ENCODE measurements at places on chromosomes 16 and 17. TPM values are rescaled to one million over a fixed set of nuclear protein-coding genes. Genes with fewer than 3 reads are reported as not detected.

DNA sequence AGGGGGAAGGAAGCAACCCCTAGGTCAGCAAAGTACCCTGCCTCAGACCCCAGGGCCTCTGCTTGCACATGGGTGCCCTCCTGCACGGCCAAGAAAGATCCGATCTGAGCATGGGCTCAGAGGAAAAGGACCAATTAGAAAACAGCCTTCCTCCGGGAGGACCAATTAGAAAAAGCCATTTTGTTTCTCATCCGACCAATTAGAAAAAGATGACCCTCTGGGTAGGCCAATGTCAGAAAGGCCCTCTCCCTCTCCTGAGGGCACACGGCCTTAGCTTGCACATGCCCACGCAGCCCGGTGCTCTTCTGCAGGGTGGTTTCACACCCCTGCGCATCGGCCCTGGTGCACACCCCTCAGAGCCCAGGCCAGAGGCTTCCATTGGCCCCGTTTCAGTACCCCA, 5.1 kb upstream of the CISD3 start:
- no peak overlapping the region for H3K4me3 ChIP-seq
- H3K27ac ChIP-seq, result no peak overlapping the region
- peaks cover 51% of the 10 kb centered on the region for H3K36me3 ChIP-seq
- no peak for DNase-seq
- peaks cover 44% of the 10 kb centered on the region for H3K4me1 ChIP-seq

DNA sequence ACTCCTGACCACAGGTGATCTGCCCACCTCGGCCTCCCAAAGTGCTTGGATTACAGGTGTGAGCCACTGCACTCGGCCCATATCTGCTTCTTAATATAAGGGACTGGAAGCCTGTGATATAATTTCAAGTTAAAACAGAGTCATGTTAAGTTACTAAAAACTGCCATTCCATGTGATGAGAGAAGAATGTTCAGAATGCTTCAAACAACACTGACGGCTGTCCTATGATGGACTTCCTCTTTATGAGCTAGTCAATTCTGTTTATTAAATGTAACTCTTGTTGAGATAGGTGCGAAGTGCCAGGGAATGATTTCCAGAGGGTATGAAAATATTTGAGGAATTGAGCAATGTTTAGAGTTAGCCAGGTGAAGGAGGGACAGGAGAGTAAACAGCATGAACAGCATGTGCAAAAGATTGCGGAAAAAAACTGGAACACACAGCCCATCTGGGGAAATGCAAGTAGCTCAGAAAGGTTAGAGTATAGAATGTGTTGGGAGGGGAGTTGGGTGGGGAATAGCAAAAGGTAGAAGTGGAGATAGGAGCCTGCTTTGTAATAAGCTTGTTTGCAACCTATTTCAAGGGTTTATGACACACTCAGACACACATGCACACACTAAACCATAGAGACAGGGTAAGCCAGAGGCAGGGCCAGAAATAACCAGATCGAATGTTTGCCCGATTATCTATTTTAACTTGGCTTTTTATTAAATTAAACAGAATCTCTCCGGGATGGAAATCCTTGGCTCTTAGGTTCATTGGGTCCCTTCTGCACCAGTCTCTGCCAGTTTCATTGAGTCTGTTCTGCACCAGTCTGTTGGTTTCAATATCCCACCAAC, 135.6 kb upstream of the COX10 start:
- H3K4me1 ChIP-seq, result no peaks in the 10 kb centered on the region
- H3K4me3 ChIP-seq, result no peak overlapping the region
- no peak overlapping the region for H3K27ac ChIP-seq

GRCh38 chr16:76195056-76195455, 82.1 kb upstream of the CNTNAP4 start:
- H3K4me1 ChIP-seq, result no peaks in the 10 kb centered on the region
- no peak overlapping the region for H3K4me3 ChIP-seq
- H3K27ac ChIP-seq, result no peak overlapping the region
- no peak for DNase-seq
- H3K36me3 ChIP-seq, result no peaks in the 10 kb centered on the region
- no peaks in the 10 kb centered on the region for H3K27me3 ChIP-seq

GRCh38 chr17:17134051-17134956, 71.8 kb downstream of the PLD6 start:
- H3K27me3 ChIP-seq, result no peaks in the 10 kb centered on the region
- H3K27ac ChIP-seq, result no peak overlapping the region
- no peak for DNase-seq
- H3K4me1 ChIP-seq, result no peaks in the 10 kb centered on the region

DNA sequence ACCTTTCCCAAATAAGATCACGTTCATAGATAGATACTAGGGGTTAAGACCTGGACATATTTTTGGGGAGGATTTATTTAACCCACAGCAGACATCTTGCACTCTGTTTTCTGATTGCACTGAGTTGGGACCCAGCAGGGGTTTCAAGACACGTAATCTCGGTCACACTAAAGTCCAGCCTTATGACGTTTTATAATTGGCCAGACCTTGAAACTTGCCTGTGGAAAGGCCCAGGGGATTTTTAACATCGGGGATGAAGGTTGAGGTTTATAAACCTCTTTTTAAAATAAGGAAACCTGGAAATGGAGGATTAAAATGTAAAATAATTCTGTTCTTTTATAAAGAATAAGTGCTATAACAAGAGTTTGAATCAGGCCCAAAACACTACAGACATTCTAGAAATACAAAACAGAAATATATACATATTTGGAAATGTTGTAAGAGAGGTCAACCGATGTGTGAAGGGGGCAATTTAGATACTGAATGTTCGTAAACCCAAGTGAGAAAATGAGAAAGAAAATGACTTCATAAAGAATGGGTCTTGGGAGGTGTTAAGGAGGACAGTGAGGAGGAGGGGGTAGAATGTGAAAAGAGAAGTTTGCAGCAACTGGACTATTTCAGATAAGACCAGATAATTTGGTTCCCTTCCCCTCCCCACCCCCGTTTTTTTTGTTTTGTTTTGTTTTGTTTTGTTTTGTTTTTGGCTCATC, 61.1 kb upstream of the NOL11 start:
- H3K27ac ChIP-seq, result peak overlapping the region; percentile 32
- H3K36me3 ChIP-seq, result peaks cover 40% of the 10 kb centered on the region
- H3K27me3 ChIP-seq, result no peaks in the 10 kb centered on the region
- no peak for DNase-seq
- H3K4me1 ChIP-seq, result peaks cover 4% of the 10 kb centered on the region
- H3K4me3 ChIP-seq, result no peak overlapping the region

DNA sequence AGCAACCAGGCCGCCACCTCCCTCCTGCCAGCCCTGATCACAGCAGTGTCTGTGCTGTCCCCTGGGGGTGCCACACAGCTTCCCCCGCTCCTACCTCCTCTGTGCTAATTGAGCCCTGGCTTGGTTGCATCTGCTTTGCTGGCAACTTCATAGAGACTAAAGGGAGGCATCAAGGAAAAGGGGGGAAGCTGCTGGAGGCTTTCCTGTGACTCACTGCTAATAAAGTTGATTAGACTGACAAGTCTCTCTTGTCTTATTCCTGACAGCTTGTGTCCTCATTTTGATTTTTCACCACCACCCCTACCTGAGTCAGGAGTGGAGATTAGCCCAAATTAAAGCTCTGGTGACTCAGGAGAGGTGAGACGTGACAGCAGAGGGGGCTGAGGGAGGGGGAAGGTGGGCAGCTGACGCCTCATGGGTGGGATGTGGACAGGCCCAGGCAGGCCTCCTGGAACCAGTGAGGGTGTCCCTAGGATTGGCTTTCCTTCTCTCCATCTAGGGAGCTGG, 310.0 kb downstream of the CBLN1 start:
- H3K4me3 ChIP-seq, result no peak overlapping the region
- no peak overlapping the region for H3K27ac ChIP-seq
- no peak for DNase-seq

- no peak overlapping the region for H3K27ac ChIP-seq
- no peak overlapping the region for H3K4me3 ChIP-seq
- no peaks in the 10 kb centered on the region for H3K4me1 ChIP-seq
- no peak for DNase-seq
- H3K36me3 ChIP-seq, result no peaks in the 10 kb centered on the region
Observed at GRCh38 chr17:1931844-1932579, 93.1 kb downstream of the RTN4RL1 start.

Gene SHISA6
- total RNA-seq, result not detected

DNA sequence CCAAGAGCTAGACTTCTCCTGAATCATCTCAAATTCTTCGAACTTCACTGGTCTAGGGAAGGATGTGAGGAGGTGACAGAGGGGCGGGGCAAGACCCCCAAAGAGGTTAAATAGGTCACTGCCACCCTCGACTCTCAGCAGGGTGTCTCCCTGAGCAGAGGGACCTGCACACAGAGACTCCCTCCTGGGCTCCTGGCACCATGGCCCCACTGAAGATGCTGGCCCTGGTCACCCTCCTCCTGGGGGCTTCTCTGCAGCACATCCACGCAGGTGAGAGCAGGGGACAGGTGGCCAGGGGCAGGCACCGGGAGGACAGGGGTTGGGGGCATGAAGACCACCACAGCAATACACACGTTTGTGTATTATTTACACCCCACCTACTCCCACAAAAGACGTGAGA, 9.2 kb downstream of the CCL17 start:
- no peaks in the 10 kb centered on the region for H3K36me3 ChIP-seq
- H3K4me3 ChIP-seq, result no peak overlapping the region
- peaks cover 18% of the 10 kb centered on the region for H3K4me1 ChIP-seq
- H3K27me3 ChIP-seq, result no peaks in the 10 kb centered on the region
- DNase-seq, result no peak

- no peaks in the 10 kb centered on the region for H3K36me3 ChIP-seq
- H3K27ac ChIP-seq, result peak overlapping the region; percentile 86
- peaks cover 53% of the 10 kb centered on the region for H3K4me1 ChIP-seq
- H3K4me3 ChIP-seq, result peak overlapping the region; percentile 75
Observed at GRCh38 chr17:19369846-19370492, 7.4 kb upstream of the B9D1 start.

GRCh38 chr17:83109793-83110645, 30.6 kb downstream of the METRNL start:
- H3K27ac ChIP-seq, result no peak overlapping the region
- DNase-seq, result no peak
- no peaks in the 10 kb centered on the region for H3K4me1 ChIP-seq
- H3K4me3 ChIP-seq, result no peak overlapping the region

DNA sequence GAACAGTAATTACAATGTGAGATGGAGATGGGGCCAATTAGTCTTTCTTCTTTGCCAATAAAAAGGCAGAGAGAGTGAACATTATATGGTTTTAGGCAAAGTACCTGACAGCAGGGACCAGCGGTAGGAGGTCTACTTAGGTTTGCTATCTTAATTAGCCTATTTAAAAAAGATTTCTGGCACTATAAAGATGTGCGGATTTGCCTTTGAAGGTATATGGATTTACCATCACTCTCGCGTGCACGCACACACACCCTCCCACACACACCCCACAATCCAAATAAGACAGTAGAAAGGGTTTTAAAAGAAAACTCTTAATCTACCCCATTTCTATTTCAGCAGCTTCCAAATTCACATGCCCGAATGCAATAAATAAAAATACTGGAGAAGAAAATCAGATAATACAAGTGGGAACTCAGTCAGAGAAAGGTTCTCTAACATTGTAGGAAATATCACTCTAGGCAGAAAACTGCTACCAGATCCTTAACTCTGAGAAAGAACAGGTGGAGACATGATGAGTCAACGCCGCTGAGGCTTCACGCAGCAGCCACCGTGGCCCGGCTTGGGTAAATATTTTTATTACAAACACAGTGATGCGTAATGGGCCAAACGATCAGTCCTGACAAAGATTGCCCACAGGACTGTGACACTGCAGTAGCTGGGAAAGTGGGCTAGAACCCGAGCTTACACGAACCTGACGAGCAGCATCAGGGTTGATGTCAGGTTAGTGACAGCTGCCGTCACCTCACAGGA, 66.6 kb upstream of the AXIN2 start:
- no peak for DNase-seq
- no peaks in the 10 kb centered on the region for H3K4me1 ChIP-seq
- H3K36me3 ChIP-seq, result no peaks in the 10 kb centered on the region
- H3K27me3 ChIP-seq, result peaks cover 4% of the 10 kb centered on the region
- H3K27ac ChIP-seq, result no peak overlapping the region

Gene TERB1
- total RNA-seq, result not detected

GRCh38 chr16:85202631-85203461, 90.6 kb upstream of the CIBAR2 start:
- H3K27ac ChIP-seq, result no peak overlapping the region
- H3K36me3 ChIP-seq, result no peaks in the 10 kb centered on the region
- peaks cover 2% of the 10 kb centered on the region for H3K27me3 ChIP-seq
- no peaks in the 10 kb centered on the region for H3K4me1 ChIP-seq
- no peak overlapping the region for H3K4me3 ChIP-seq

- peak overlapping the region; percentile 87 for H3K4me3 ChIP-seq
- H3K36me3 ChIP-seq, result peaks cover 32% of the 10 kb centered on the region
- H3K27me3 ChIP-seq, result no peaks in the 10 kb centered on the region
Observed at GRCh38 chr16:81004646-81005353, 1.9 kb downstream of the CMC2 start.

Gene CD79B
- total RNA-seq, result 21.7 TPM

DNA sequence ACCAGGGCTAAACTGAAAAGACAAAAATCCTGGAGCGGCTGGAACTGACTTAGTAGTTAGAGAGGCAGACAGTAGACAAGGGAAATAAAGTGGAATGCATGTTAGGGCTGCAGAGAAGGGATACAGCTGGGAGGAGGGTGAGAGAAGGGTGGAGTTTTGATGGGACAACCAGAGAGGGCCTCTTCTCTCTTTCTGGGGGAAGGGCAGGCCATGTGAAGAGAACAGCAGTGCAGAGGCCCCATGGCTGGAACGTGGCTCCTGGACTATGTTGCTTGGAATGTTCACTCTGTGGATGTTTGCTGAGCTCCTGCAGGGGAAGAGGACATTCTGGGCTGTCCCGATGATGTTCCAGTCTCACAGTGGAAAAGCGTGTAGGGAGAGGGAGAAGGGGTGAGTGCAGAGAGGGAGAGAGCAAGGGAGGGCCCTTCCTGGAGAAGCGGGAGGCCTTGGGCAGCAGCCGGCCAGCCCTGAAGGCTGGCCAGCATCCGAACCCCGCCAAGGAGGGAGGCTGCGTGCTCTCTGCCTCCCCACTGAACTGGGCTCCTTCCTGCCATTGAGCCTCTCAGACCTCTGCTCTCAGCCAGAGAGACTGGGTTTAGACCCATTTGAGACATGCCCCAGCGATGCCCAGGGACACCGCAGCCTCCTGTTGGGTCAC, 33.1 kb upstream of the GSE1 start:
- H3K36me3 ChIP-seq, result no peaks in the 10 kb centered on the region
- no peak overlapping the region for H3K27ac ChIP-seq
- DNase-seq, result no peak
- H3K4me3 ChIP-seq, result no peak overlapping the region
- H3K4me1 ChIP-seq, result peaks cover 15% of the 10 kb centered on the region
